ENCODE measurements at places on chromosomes 7 and 10. TPM values are rescaled to one million over a fixed set of nuclear protein-coding genes. Genes with fewer than 3 reads are reported as not detected.

- DNase-seq: no peak
Measured at GRCh38 chr10:93071674-93072224, 1.9 kb upstream of the CYP26A1 start.

- no peak for DNase-seq
Measured at GRCh38 chr10:6228647-6229046, 25.9 kb downstream of the PFKFB3 start.

- no peak for DNase-seq
Measured at GRCh38 chr10:86293396-86293791, 73.2 kb downstream of the GRID1 start.

DNA sequence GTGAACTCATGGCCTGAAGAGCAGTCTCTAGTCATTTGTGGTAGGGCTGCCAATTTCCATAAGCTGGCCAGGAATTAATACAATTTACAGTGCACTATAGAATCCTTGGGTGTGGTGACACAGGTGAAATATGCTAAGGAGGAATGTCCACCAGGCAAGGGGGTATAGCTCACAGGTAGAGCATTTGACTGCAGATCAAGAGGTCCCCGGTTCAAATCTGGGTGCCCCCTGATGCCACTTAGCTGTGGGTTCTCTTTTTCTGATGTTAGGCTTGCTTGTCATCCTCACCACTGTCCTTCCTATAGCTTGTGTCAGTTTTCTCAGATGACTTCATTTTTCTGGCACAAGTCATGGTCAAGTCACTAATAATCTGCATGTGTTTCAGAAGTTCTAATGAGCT lies 108.7 kb downstream of the ZNF467 start:
- no peak for DNase-seq

DNA sequence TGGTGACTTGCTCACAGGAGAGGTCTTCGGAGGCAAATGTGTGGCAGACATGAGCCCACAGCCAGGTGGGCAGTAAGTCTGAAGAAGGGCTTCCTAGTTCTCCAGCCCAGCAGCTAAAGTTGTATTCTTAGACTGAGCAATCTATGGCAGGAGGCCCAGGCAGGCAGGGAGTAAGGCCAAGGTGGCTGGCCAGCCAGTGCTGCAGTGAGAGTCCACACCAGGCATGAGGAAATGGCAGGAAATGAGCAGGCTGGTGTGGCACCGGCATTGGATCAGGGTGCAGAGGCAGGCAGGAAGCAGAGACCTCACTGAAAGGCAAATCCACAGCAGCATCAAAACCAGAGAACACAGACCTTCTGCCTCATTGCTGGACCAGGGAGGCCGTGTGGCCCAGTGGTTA lies 84.6 kb upstream of the PDE1C start:
- DNase-seq: no peak

GRCh38 chr7:130990178-130990832 lies 256.3 kb upstream of the KLF14 start:
- DNase-seq: no peak

GRCh38 chr7:96397936-96398598 lies 76.2 kb upstream of the SLC25A13 start:
- no peak for DNase-seq

DNA sequence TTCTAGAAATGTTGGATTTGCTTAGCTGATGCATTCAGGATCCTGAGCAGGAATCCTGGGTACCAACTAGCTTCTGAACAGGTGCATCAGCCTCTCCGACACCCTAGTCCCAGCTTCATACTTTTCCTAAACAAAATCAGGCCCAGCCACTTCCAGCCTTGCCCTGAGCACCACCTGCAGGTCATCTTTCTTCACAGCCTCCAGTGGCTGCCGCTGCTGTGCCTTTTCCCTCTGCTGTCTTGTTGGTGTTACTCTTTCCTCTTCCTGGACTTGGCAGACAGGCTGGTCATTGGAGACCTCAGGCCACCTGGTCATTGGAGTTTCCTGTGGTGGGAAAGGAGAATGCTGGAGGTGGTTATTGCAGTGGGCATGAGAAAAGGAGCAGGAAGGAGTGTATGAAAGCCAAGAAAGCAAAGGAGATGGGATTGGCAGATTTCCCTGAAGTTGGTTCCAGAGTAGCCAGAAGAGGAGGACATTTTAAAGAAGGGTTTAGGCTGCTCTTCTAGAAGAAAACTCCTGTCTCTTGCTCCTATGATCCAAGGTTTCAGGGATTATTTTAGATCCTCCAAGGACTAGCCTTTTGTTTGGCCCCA lies 48.2 kb upstream of the NFKB2 start:
- peak; percentile 28 for DNase-seq

ITPRID1 gene
- not detected for polyA plus RNA-seq

EVX1 gene
- 0.07 TPM for polyA plus RNA-seq

DNA sequence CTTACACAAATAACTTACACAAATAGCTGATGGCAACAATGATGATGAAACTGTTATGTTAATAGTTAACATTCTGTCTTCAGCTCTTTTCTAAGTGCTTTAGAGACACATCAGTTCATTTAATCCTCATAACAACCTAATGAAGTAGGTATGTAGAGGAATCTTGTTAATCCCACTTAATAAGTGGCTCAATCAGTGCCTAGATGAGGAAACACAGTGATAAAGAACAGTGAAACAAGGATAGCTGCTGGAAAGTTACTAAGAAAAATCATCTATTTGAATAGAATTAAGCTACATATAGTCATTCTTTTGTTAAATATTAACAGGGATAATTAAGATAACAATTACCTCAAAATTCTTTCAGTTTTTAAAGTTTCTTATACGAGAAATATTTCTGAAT lies 487.6 kb downstream of the ARL4A start:
- no peak for DNase-seq

GRCh38 chr7:47383072-47383471 lies 198.8 kb downstream of the TNS3 start:
- DNase-seq: no peak

GRCh38 chr10:79101560-79102497 lies 33.1 kb downstream of the ZMIZ1 start:
- peak; percentile 86 for DNase-seq

DNA sequence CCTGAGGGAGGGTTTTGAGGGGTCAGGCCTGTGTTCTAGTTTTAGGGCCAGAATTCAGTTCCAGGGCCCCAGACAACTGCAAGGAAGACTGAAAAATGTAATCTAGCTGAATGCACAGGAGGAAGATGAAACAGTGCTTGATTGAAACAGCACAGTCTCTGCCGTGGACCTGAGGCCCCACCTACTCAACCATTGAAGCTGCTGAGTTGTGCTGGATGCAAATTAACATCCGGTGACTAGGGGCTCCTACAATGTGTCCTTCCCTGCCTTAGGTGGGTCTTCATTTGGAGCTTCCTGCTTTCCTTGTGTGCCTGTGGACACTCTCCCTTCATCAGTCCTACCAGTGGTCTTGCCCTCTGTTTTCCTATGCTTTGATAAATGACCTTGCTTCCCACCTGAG lies 5.7 kb downstream of the GLRX3 start:
- DNase-seq: no peak

TMEM176B gene
- 78.4 TPM for polyA plus RNA-seq

DNA sequence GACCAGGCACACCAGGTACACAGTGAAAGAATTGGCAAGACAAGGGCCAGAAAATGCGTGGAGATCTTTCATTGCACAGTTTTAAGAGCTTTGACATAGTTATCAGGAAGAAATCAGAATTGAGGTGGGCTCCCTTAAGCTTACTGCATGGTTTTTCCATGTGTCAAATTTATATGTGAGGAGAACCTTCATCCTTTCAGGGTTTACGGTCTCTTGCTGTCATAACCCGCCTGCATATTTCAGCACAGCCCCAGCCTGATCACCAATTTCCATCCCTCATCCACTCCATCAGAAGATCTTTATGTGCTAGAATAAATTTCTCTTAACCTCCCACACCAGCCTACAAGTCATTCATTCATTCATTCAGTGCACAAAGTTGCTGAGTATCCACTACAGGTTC lies 373.1 kb downstream of the KCNMA1 start:
- no peak for DNase-seq

- DNase-seq: no peak
Measured at GRCh38 chr7:149261316-149261828, 624 bp upstream of the ZNF783 start.

DNA sequence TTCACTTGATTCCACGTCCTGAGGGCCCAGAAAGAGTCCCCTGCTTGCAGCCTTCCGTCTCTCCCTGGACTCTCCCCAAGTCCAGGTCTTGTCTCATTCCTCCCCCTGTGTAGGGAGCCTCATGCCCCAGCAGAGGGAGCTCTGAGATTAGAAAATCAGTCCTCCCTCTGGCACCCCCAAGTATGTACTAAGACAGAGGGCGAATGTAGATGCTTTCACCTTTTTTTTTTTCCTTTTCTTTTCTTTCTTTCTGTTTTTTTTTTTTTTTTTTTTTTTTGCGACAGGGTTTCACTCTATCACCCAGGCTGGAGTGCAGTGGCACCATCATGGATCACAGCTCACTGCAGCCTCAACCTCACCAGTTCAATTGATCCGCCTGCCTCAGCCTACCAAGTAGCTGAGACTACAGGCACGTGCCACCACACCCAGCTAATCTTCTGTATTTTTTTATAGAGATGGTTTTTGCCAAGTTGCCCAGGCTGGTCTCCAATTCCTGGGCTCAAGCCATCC lies 10.3 kb downstream of the SFXN3 start:
- peak; percentile 87 for DNase-seq

MMP21 gene
- polyA plus RNA-seq: 0.30 TPM

SLC26A4 gene
- 3.7 TPM for polyA plus RNA-seq

DNA sequence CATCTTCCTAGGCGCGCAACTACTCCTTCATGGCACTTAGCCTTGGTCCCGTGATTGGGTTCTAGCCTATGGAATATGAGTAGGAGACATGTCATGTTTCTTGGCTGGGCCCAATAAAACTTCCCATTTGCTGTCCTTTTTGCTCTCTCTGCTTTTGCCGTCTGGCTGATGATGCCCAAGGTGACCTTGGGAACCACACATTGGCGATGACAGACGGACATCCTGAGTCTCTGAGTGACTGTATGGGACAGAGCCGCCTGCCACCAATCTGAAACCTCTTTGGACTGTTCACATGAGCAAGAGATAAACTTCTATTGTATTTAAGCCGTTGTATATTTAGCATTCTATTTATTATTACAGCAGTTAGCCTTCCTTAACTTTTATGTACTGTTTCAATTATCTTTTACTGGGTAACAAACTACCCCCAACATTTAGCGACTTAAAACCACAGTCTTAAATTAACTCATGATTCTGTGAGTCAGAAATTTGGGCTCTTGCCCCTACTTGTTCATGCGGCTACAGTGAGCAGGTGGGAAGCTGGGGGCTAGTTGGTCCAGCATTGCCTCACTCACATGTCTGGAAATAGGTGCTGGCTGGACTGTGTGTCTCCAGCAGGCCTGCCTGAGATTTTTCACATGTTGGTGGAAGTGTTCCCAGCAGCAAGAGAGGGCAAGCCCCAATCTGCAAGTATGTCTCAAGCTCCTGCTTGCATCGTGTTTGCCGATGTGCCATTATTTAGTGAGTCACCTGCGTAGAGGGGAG lies 71.7 kb downstream of the NOD1 start:
- DNase-seq: no peak

GRCh38 chr7:10225275-10225674 lies 748.4 kb upstream of the PHF14 start:
- no peak for DNase-seq

GHRHR gene
- polyA plus RNA-seq: 0.33 TPM

DNA sequence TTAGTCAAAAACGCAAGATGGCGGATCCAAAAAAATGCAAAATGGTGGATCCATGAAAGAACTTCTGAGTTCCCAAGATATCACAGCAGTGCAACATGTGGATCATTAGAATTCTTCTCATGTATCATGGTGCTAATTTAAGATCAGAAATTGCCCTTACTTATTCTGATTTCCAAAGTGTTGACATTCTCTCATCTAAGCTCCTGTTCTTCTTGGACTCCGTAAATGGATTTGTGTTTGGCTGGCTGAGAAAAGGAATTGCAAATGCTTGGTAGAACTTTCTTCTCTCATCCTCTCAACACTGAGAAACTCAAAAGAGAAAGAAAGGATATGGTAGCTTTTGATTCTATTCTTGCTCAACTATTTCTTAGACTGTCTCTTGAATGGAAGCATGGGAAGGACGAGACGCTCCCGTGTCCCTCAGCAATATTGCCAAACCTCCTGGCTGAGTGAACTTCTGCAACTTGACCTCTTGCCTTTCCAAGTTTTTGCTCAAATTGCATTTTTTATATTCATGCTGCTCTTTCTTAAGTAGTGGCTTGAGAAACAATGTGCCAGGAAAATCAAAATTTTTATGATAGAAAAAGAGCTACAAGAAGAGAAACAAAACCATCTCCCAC lies 44.7 kb downstream of the FRMD4A start:
- no peak for DNase-seq

DNA sequence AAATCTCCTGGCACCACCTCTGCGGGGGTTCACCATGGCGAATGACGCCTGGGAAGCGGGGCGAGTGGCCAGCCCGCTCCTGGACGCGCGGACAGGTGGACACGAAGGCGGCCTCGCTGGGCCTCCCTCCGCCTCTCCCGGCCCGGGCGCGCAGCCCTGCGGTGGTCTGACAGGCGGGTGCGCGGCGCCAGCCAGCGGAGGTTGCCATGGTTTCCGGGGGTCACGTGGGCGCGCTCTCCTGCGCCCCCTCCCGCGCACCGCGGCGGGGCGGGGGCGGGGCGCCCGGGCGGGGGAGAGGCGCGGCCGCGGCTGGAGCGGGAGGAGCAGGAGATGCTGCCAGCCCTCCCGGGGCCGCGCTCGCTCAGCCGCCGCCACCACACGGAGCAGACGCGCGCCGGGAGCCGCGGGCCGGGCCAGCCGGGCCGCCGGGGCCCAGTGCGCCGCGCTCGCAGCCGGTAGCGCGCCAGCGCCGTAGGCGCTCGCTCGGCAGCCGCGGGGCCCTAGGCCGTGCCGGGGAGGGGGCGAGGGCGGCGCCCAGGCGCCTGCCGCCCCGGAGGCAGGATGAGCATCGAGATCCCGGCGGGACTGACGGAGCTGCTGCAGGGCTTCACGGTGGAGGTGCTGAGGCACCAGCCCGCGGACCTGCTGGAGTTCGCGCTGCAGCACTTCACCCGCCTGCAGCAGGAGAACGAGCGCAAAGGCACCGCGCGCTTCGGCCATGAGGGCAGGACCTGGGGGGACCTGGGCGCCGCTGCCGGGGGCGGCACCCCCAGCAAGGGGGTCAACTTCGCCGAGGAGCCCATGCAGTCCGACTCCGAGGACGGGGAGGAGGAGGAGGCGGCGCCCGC lies at the start of gene PRKAR2B:
TSS of gene PRKAR2B (plus strand) at position 359 of the 848 bp plus-strand sequence. CDS start at position 562, 203 bp downstream.
- DNase-seq: peak; percentile 87

AKR1C8 gene
- 0.20 TPM for polyA plus RNA-seq

DNA sequence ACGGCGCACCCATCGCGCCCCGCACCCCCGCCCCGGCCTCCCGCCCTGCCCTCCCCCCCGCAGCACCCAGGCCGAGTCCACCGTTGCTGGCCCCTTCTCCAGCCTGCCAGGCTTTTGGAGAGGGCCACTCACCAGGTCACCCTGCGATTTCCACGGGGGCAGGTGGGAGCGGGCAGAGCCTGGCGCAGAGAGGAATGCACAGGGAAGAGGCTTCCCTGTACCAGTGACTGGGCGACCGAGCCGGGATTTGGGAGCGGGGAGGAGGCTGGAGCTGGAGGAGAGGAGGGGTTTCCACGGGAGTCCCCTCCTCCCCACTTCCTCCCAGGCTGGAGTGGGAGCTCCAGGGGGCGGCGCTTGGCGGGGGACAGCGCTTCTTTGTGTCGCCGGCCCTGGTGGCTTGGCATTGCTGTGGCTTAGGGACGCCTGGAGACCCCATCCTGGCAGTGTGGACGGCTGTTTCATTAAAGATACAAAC lies 19.3 kb downstream of the TCAF1 start:
- peak; percentile 87 for DNase-seq

- DNase-seq: no peak
Measured at GRCh38 chr7:22481726-22482125, 18.3 kb downstream of the STEAP1B start.
